ENCODE measurements at places on chromosomes 6 and 20.

DNA sequence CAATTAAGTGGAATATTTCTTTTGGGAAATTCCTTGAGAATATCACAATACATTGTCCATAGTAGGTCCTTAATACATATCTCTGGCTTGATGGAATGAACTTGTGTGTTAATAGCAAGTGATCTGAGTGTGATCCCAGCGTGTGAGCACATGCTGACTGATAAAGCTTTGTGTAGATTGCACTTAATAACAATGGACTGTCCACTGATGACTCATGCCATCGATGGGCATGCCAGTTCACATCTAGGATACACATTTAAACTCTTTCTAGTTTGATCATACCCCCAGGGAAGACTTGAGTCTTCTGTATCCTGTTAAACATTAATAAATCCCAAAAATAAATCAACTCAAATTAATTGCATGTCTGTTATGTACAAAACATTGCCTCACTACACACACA is 454.3 kb upstream of the SPTLC3 start:
- no peak for DNase-seq

- DNase-seq: no peak
These were observed 118.9 kb upstream of the CEP162 start for GRCh38 chr6:84346372-84346771.

GRCh38 chr6:48979085-48979484 is 484.0 kb downstream of the MMUT start:
- no peak for DNase-seq

GRCh38 chr6:3296078-3296477 is 37.3 kb downstream of the PSMG4 start:
- DNase-seq: no peak

GRCh38 chr6:96532399-96532798 is 10.8 kb downstream of the UFL1 start:
- DNase-seq: no peak

- no peak for DNase-seq
These were observed 53.4 kb downstream of the REV3L start for GRCh38 chr6:111429571-111429970.

GRCh38 chr6:90284236-90285041 is 12.2 kb downstream of the BACH2 start:
- DNase-seq: no peak

DNA sequence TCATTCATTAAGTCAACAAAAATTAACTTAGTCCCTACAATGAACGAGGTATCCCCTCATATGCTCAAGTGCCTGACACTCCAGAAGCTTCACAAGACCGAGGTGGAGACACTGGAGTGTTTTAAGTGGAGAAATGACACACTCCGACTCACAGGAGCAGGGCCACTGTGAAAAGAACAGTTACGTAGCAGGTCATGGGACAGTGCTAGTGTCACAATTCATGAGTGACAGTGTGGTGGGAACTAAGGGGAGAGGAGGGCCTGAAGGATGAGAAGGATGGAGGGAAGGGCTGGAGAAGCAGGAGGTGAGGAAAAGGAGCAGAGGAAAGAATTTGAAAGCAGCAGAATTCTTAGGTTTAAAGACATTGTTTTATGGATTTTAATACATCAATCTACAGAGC is 1.3 kb upstream of the HLA-A start:
- DNase-seq: no peak

DNA sequence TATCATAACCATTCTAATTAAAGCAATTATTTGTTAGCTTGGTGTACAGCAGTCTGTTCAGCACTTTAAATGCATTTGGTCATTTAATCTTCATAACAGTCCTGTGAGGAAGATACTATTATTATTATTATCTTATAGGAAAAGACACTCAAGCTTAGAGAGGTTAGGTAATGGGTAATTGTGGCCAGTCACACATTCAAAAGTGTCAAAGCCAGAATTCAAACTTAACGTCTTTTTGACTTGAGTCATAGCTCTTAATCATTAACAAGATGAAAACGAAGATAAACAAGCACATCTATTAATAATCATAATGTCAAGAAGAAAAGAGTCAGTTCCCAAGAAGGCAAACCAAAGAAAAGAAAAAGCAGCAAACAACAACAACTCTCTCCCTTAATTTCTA is 251.0 kb downstream of the SYNE1 start:
- no peak for DNase-seq

- no peak for DNase-seq
These were observed at the start of gene RBPJL for GRCh38 chr20:45306431-45306982. Gene RBPJL (plus strand): TSS chr20:45306840. CDS start chr20:45306923, 83 bp downstream.

- no peak for DNase-seq
These were observed 3.1 kb downstream of the NOL4L start for GRCh38 chr20:32581839-32582658.

- DNase-seq: no peak
These were observed 56.4 kb upstream of the F13A1 start for GRCh38 chr6:6376845-6377244.

GRCh38 chr6:167858086-167858591 is 31.4 kb downstream of the AFDN start:
- no peak for DNase-seq

- no peak for DNase-seq
These were observed at the start of gene LTB for GRCh38 chr6:31582230-31582643. Gene LTB (minus strand): TSS chr6:31582424. CDS start chr6:31582417, 7 bp downstream.

DNA sequence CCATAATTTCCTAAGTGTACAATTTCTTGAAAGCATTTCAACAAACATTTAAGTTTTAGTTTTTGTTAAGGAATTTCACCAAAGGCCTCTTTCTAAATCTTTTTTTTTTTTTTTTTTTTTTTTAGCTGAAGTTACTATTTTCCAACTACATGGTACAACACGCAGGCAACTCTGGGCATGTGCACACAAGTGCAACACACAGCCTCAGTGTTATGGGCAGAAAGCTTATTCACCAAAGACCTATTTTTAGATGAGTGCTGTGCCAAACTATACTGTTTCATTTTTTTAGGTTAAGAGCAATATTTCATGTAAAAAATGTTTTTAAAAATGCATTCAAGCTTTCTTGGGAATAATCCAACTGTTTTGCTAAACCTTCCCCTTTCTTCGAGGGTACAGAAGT is 42.0 kb upstream of the MAP3K4 start:
- no peak for DNase-seq

GRCh38 chr6:113146878-113147277 is 710.3 kb upstream of the MARCKS start:
- DNase-seq: no peak

- no peak for DNase-seq
These were observed 25.5 kb upstream of the OLIG3 start for GRCh38 chr6:137519629-137520176.

DNA sequence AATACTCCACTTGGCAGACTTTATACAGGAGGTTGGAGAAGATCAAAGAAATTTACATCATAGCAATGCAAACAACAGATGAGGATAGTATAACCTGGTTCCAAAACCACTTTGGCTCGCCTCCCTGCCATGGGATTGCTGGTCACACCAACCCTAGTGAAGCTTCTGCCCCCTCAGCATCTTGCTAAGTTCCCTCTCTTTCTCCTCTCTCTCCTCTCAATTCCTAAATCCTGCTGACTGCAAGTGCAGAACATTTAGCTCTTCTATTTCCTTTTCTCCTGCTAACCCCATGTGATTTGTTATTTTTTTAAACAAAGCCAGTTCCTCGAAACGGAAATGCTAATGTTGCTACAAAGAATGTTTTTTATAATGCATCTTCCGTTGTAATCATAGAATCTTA is 50.3 kb upstream of the LY86 start:
- no peak for DNase-seq

GRCh38 chr6:126020305-126021050 is 34.1 kb downstream of the TRMT11 start:
- no peak for DNase-seq

DNA sequence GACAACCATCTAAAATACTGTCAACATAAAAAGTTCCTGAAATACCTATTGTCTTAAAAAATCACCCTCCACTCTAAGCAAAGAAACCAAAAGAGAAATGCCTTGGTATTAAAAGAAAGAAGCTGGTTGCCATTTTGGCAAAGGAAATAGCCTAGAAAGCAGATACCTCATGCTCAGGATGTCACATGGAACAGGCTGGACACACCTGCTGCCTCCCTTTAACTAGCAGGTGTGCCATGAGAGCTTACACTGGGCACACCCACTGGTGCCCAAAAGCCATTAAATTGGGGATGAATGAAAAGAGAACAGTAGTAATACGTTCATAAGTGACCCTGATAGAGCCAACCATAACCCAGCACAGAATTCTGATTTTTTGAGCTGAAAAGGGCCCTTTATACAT is 1.5 kb downstream of the SLC23A2 start:
- DNase-seq: no peak

DNA sequence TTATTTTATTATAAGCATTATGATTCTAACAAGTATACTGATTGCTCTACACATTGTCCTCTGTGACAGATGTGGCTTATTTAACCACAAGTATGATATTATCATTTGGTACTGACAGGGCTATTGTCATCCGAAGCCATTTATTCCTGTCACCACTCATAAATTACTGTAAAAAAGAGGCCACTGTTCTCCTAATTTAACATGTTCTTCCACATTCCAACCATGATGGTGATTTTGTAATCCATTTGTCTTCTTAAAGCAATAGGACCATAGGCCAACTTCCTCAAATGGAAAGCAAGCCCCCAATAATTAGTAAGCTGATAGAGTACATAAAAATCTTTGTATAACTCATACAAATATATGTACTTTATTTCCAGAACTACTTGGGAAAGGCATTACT is 50.6 kb downstream of the FUT9 start:
- DNase-seq: no peak

DNA sequence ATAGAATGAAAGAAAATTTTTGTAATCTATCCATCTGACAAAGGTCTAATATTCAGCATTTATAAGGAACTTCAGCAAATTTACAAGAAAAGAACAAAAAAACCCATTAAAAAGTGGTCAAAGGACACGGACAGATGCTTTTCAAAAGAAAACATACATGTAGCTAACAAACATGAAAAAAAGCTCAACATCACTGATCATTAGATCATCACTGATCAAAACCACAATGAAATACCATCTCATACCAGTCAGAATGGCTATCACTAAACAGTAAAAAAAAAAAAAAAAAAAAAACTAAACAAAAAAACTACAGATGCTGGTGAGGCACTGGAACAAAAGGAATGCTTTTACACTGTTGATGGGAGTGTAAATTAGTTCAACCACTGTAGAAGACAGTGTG is 837.1 kb downstream of the EPHA7 start:
- no peak for DNase-seq

DNA sequence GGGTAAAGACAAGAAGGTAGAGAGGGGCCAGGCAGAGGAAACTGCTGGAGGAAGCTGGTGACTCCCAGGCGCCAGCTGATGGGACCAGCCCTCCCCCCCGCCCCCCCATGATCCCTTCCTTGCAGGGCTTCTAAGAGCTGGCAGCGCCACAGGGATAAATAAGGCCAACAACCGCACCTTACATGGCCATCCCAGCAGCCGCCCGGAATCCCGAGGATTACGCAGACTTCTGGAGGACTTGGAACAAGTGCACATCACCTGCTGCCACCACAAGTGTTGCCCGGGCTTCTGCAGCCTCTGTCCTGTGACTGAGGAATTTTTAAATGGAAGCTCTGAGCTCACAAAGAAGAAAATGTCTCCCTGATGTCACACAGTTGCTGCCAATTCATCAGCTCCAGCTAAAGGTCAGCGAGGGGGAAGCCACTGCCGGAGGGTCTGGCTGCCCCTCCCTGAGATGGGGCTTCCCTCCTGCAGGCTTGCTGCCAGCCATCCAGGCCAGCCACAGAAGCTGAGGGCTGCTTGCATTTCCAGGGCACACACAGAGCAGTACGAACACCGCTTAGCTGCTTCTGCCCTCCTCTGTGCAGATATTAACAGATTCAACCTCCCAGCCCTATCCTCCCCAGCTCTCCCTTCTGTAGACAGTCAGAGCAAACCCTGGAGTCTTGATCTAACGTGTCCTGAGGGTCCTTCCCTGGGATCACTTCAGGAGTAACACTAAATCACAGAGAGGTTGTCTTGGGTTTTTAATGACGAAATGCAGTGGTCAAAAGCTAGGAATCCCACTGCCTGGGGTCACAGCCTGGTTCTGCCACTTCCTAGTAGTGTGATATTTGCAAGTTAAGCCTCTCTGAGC is 38.6 kb upstream of the PIM1 start:
- DNase-seq: no peak

- no peak for DNase-seq
These were observed 43.3 kb upstream of the CLIC5 start for GRCh38 chr6:46058951-46059350.

DNA sequence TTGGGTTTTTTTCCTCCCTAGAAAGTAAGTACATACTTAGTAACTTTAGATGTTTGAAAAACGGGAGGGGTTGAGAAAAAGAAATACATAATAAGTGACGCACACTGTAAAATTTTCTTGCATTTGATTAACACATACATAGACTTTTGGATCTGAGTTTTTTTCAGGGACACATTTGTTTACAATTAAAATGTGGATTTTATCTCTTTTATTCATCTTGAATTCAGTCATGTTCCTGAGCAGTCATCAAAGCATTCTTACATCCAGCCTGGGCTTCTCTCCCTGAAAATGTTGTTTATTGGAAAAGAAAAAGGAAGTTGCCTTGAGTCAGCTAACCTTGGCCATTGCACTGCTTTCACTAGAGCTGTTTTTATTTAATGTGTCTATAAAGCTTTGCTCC is 8.7 kb upstream of the RPP40 start:
- no peak for DNase-seq

GRCh38 chr20:20821484-20822260 is 109.2 kb upstream of the RALGAPA2 start:
- no peak for DNase-seq

DNA sequence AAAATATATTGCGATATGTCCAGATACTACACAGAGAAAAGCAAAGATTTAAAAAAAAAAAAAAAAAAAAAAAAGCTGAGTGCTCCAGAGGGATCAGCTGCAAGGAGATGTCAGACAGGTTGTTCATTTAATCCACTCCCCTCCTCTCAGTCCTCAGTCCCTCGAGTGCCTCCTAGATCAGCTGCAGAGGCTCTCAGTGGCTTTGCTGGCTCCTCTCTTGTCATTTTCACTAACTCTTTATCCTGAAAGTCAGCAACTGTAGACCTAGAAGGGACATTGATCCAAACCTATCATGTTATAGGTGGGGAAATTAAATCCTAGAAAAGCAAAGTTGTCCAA is 61.6 kb downstream of the KIAA0319 start:
- no peak for DNase-seq

DNA sequence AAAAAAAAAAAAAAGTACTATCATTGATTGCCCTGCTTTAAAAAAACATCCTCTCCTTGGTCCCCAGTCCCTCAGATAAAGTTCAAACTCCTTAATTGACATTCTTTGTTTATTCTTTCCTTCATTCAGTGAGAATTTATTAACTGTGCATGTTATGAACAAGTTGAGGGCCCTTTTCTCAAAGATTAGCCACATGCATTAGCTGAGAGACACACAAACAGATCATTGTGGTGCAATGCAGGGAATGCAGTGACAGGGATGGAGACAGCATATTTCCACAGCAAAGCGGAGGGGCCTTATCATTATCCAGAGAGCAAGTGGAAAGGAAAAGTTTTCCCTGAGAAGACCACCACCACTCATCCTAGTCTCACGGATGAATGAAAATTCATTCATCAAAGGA is 21.9 kb upstream of the IPCEF1 start:
- DNase-seq: no peak

GRCh38 chr20:40720826-40721225 is 31.8 kb upstream of the MAFB start:
- no peak for DNase-seq

Data from SHP77 treated with DMSO at 0.1 percent for 48 hours (cell line).